Pericardium fibroblast (primary cell): ENCODE measurements at places on chromosomes 7 and 10. TPM values are rescaled to one million over a fixed set of nuclear protein-coding genes. Genes with fewer than 3 reads are reported as not detected.

The FGL2 gene
- total RNA-seq: 1.4 and 2.3 TPM in 2 replicates

The OR2A1 gene
- total RNA-seq: not detected in 2 replicates

The PLAU gene
- total RNA-seq: 52.7 and 77.5 TPM in 2 replicates

The CYP26C1 gene
- total RNA-seq: not detected in 2 replicates

The UCN3 gene
- total RNA-seq: not detected in 2 replicates

The STAG3 gene
- total RNA-seq: 0.17 and 0.23 TPM in 2 replicates

The GBX1 gene
- not detected in 2 replicates for total RNA-seq

The FOXP2 gene
- total RNA-seq: 0.58 and 3.3 TPM in 2 replicates

The GARS1 gene
- 328 and 391 TPM in 2 replicates for total RNA-seq

The TMEM176A gene
- total RNA-seq: 4.1 and 6.2 TPM in 2 replicates

The C1QL3 gene
- total RNA-seq: not detected in 2 replicates

The BLOC1S2 gene
- 31.9 and 38.5 TPM in 2 replicates for total RNA-seq

The LRRC18 gene
- total RNA-seq: not detected in 2 replicates

The IFIT1B gene
- not detected in 2 replicates for total RNA-seq

The SH2B2 gene
- 2.7 and 3.8 TPM in 2 replicates for total RNA-seq

The TMEM120A gene
- total RNA-seq: 10.0 and 13.5 TPM in 2 replicates

The FFAR4 gene
- not detected in 2 replicates for total RNA-seq

The NAT16 gene
- total RNA-seq: not detected in 2 replicates

The ZNF727 gene
- not detected in 2 replicates for total RNA-seq

The MYOZ1 gene
- not detected in 2 replicates for total RNA-seq

The RNF133 gene
- total RNA-seq: not detected in 2 replicates

The AKR1C4 gene
- not detected in 2 replicates for total RNA-seq

The CCDC71L gene
- 52.0 and 53.5 TPM in 2 replicates for total RNA-seq

The COL13A1 gene
- 3.3 and 4.9 TPM in 2 replicates for total RNA-seq

The UNC5B gene
- 26.0 and 35.2 TPM in 2 replicates for total RNA-seq

The MKX gene
- 0.51 TPM in 1 of 2 replicates, not detected in the other for total RNA-seq

The HMX2 gene
- total RNA-seq: not detected in 2 replicates

The IRF5 gene
- total RNA-seq: not detected in 2 replicates

The ANKRD26 gene
- total RNA-seq: 3.4 and 6.9 TPM in 2 replicates

The FGF8 gene
- not detected in 2 replicates for total RNA-seq

The LRRTM3 gene
- total RNA-seq: not detected in 2 replicates

The CRHR2 gene
- not detected in 2 replicates for total RNA-seq

The GNAT3 gene
- total RNA-seq: not detected in 2 replicates

The SLC16A12 gene
- 3.6 and 16.1 TPM in 2 replicates for total RNA-seq

The SEMA3D gene
- total RNA-seq: 4.7 and 12.1 TPM in 2 replicates

The ZNF503 gene
- total RNA-seq: 23.7 and 54.5 TPM in 2 replicates

The GCK gene
- 0.17 and 1.9 TPM in 2 replicates for total RNA-seq

The OR2A12 gene
- not detected in 2 replicates for total RNA-seq
